ENCODE measurements at places on chromosomes 1 and 21. TPM values are rescaled to one million over a fixed set of nuclear protein-coding genes. Genes with fewer than 3 reads are reported as not detected.

Gene OR6K3
- polyA plus RNA-seq: not detected

Gene CLCA1
- polyA plus RNA-seq: 0.06 TPM

Gene KIAA1614
- polyA plus RNA-seq: 4.8 TPM

Gene DCAF6
- 12.8 TPM for polyA plus RNA-seq

Gene ATP13A2
- 14.2 TPM for polyA plus RNA-seq

Gene MAGI3
- polyA plus RNA-seq: 6.0 TPM

Gene FOXO6
- 0.34 TPM for polyA plus RNA-seq

Gene SLC26A9
- 0.43 TPM for polyA plus RNA-seq

Gene NPR1
- polyA plus RNA-seq: 176 TPM

Gene CNTN2
- 0.34 TPM for polyA plus RNA-seq

Gene BMP8B
- polyA plus RNA-seq: 1.1 TPM

Gene SRSF4
- polyA plus RNA-seq: 37.1 TPM

Gene KRTAP7-1
- not detected for polyA plus RNA-seq

Gene CREB3L4
- polyA plus RNA-seq: 12.3 TPM

Gene SPRR2E
- not detected for polyA plus RNA-seq

All from adipose tissue (tissue), 3 donors.